CD4-positive, alpha-beta T cell treated with Interferon alpha-2 for 1 hour (primary cell): ENCODE measurements at places on chromosomes 5 and 9.

DNA sequence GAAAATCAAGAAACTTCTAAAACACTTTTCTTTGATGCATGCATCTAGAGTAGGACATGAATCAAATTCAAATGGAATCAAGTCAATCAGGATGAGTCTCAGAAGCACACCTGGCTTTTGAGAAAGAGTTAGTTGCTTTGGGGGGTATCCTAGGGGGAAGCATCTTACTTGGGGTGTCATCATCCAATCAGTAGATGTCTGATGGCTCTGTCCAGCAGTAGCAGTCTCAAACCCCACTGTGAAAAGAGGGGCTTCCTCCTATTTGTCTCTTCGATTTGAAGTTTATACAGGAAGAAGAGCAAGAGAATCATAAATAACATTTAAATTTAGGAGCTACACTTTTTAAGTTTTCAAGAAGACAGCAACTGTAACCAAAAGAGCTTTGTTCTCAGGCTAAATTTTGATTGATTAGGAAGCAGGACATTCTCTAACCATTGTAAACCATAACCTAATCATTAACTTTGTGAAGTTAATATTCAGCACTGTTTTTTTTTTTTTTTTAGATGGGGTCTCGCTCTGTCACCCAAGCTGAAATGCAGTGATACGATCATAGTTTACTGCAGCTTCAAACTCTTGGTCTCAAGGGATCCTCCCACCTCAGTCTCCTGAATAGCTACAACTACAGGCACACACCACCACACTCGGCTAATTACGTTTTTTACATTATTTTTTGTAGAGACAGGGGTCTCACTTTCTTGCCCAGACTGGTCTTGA is 614.7 kb downstream of the CSNK1G3 start:
- DNase-seq: no peak

DNA sequence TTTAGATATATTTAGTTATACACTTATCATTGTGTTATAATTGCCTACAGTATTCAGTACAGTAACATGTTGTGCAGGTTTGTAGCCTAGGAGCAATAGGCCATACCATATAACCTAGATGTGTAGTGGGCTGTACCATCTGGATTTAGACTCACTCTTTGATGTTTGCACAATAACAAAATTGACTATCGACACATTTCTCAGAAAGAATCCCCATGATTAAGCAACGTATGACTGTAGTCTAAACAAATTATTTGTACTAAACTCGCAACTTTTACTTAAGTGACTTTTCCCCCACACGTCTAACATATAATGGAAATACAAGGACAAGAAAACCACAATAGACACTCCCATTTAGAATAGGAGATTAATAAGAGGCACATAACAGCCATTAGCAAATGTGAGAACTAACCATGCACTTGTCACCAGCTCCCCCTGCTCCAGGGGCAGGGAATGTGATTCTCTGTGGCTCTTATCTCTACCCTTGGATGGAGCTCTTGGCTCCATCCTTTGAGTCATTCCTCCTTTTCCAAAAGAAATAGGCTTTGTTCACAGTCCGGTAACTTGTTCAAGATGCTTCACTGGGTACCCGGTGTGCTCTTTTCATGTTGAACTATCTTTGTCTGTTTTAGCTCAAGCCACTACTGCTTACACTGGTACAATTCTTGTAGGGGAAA is 8.7 kb upstream of the B4GALT1 start:
- DNase-seq: no peak

DNA sequence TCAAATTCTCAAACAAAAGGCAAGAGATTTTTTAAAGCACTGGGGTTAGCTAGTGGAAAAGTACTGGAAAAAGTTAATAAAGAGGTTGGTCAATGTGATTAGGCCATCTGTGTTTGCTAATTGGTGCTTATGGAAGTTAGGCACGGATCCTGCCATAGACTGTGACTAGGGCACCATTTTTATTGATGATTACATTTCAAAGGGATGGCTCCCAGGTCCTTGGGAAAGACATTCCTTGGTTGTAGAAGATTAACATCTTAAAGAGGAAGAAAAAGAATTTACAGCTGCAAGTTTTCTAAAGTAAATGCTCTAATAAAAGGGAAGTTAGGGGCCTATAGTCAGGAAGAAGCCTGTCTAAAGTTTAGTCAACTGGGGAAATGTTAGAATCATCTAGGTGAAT is 1183.3 kb downstream of the DTWD2 start:
- no peak for DNase-seq

- DNase-seq: no peak
Measured at GRCh38 chr5:121962958-121963357, 1.2 kb downstream of the SRFBP1 start.

DNA sequence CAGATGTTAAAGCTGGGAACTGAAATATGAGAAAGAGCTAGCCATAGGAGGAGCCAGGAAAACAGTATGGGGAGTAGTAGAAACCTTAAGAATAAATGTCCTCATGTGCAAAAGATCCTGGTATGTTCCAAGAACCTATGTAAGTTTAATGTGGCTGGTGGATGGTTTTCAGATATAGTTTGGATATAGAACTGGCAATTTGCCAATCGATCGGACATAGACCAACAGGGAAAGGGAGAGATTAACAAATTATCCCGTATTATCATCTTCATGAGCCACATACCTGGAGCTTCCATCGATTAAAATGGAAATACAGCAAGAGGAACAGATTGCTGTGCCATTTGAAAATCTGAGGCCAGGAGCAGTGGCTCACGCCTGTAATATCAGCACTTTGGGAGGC is 388.7 kb downstream of the PRELID2 start:
- DNase-seq: no peak
